Adrenal gland (tissue), 19 donors: ENCODE measurements at places on chromosomes 16 and 17. TPM values are rescaled to one million over a fixed set of nuclear protein-coding genes. Genes with fewer than 3 reads are reported as not detected.

The GPT2 gene
- total RNA-seq: 21.2 TPM

The MILR1 gene
- 17.9 TPM for total RNA-seq

The AOC2 gene
- 0.91 TPM for total RNA-seq

The ADAMTS18 gene
- total RNA-seq: not detected

The CCL2 gene
- total RNA-seq: 110 TPM

The TOP2A gene
- 6.2 TPM for total RNA-seq

The TRPV3 gene
- 0.61 TPM for total RNA-seq

The KRTAP1-1 gene
- total RNA-seq: not detected

The CPNE7 gene
- total RNA-seq: 0.36 TPM

The PLLP gene
- total RNA-seq: 1.3 TPM

The BCL6B gene
- total RNA-seq: 13.0 TPM

The ACSM5 gene
- 3.6 TPM for total RNA-seq

The MAP2K6 gene
- 6.2 TPM for total RNA-seq

The PTGES3L gene
- total RNA-seq: not detected

DNA sequence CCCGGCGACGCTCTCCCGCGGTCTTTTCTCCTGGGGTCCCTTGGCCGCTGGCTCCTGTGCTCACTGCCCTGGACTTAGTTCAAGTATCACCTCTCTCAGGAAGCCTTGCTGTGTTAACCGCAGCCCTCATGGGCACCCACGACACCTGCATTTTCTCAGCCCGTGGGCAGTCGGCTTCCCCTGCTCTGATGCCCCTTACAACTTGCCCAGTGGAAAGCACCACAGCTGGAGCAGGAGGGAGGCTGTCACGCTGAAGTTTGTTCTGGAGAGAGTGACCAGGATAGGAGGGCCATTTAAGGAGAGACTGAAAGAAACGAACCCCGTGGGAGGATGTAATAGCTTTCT, 395 bp downstream of the STXBP4 start:
- DNase-seq: peak; percentile 52

- DNase-seq: no peak
These were observed 123.1 kb downstream of the OR1D5 start for GRCh38 chr17:2940352-2940751.

DNA sequence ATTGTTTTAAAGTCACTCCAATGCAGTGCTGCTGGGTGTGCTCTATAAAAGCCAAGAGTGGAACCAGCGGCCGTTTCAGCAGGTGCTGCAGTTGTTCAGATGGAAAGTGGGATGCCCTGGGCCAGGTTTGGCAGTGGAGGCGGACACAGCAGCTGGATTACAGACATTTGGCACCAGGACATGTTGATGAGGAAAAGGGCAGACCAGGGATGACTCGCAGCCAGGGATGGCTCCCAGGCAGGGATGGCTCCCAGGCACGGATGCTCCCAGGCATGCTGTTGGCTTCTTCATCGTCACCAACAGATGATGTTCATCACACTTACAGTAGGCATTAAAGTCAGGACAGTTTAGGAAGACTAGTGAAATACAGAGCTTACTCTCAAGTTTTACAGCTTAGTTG, 10.0 kb downstream of the GAN start:
- DNase-seq: no peak

- DNase-seq: no peak
These were observed 157.6 kb upstream of the PLCG2 start for GRCh38 chr16:81621496-81621895.

DNA sequence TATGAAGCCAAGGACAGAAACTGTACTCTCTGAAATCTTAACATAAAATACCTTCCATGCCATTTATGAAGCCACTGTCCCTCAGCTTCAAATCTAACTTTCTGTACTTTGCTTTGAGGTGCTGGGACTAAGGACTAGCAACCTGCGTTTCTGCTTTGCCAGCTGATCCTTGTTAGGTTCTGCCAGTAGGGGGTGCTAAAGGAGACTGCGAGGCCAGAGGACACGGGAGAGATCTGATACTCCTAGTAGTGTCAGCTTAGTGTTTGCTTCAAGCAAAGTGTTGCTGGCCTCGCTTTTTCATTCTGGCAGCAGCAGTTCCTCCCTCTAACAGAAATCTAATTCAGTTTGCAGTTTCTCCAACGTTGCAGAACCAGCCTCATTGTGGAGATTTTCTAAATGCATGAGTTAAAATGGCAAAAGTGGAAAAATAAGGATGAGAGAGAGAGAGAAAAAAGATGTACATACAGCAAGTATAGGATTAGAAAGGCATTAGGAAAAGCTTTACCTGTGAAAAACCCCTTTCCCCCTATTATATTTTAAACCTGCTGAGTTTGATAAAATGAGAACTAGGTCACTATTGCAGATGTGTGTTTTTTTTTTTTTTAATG, 297.5 kb downstream of the CA10 start:
- DNase-seq: peak; percentile 43

GRCh38 chr16:84065536-84066132, 23.0 kb upstream of the SLC38A8 start:
- DNase-seq: peak; percentile 68

DNA sequence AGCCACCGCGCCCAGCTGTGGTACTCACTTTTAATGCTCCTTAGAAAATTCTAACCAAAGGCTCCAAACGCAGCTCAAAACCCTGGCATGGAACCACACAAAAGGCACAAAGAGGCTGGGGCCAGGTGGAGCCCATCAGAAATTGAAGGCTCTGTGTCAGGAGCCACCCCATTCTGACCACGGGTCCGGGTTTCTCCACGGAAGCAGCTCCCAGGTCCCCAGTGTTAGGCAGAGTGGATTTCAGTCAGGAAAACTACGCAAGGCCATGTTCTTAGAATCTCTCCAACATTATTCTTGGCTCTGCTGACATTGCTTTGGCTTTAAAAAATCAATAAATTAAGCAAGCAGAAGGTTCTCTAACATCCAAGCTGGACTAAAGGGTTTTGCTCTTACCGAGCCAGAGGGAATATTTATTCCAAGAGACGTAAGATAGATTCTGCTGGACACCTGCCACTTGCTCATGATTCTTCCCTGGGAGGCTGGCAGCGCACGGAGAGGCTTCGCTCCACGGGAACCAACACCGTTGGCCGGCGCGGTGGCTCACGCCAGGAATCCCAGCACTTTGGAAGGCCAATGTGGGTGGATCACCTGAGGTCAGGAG, 93.5 kb downstream of the NXN start:
- DNase-seq: peak; percentile 85

DNA sequence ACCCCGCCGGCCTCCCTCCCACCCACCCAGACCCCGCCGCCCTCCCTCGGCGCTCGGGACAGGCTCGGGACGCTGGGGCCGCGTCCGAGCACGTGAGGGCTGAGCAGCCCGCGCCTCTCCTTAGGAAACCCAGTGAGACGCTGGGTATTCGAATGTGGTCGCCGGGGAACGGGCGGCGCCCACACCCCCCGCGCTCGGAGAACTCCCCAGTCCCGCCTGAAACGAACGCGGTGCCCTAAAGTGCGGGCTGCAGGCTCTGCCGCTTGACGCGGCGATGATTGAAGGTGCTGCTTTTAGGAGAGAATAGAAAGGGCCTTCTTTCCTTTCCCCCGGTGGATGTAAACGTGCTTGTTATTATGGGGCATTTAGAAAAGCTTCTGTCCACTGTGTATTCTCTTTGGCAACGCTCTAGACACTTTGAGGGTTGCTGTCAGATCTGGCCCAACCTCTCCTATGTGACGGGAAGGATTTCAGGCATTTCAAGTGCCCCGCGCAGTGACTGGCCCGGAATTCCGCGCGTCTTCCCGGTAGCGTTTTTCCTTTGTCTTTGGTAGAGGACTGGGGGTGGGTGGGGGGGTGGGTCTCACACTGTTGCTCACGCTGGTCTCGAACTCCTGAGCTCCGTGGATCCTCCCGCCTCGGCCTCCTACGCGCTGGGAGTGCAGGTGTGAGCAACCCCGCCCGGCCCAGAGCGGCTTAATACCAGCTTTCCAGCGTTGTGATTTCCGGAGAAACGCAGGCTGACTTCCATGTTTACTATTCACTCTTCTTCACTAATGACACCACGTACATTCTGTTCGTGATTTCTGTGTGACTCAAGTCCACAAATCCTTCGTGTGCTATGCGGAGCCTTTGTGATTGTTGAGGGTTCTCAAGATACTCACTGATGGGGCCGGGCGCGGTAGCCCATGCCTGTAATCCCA, 21.8 kb upstream of the FOXK2 start:
- no peak for DNase-seq

DNA sequence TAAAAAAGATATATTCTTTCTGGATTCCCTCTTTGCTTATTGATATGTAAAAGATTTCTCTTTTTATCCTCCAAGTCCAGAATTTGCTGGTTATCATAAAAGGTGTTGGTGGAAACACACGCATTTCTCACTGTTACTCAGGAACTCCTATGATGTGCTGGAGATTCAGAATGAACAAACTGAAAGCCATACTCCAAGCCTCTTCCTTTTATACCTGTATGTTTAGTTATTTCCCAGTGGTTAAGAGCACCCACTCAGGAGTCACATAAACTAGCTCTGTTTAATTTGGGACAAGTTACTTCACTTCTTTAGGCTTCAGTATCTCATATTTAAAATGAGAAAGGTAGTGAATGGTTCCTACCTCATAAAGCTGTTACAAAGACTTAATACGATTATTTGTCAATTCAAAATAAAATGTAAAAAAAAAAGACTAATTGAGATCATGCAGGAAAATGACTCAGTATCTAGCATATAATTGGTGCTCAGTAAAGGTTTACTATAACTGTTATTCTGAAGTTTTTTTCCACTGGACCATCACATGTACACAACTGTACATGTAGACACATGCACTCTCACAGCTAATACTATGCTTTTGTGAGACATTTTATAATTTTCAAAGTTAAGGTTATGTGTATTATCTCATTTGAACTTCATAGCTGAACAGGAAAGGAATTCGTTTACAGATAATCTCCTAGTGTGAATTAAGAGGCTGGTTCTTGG, 47.1 kb downstream of the TNRC6C start:
- DNase-seq: no peak

GRCh38 chr17:16428098-16428882, 12.9 kb downstream of the TRPV2 start:
- DNase-seq: peak; percentile 67

DNA sequence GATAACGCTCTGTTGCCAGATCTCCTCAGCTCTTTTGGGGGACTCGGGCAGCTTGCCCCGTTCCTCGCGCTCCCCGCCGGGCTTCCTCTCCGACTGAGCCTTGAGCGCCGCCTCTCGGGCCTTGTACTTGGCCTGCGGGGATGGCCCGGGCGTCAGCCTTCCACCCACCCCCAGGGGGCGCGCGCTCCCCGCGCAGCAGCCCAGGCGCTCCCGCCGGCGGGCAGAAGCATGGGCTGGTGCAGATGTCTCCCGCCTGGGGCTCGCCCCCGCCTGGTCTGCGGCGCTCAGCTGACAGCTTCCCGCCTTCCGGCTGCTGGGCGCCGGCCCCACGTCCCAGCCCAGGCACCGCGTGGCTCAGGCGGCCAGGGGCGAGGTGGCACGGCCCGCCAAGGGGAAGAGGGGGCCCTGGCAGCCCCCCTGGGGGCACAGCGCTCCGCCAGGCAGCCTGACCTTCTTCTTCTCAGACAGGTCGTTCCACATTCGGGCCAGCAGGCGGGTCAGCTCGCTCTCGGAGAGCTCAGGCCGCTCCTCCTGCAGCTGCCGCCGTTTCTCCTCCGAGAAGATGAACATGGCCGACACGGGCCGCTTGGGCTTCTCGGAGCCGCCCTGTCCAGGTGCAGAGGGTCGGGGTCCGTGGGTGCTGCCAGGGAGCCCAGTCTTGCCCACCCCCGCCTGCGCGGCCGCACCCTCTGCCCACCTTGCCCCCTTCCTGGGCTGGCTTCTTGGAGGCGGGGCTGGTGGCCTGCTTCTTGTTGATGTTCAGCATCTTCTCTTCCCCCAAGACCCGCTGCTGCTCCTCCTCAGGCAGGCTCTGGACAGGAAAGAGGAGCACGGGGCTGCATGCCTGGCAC, 8.9 kb downstream of the UBTF start:
- DNase-seq: peak; percentile 92

GRCh38 chr16:86872833-86873232, 294.5 kb downstream of the FOXL1 start:
- no peak for DNase-seq

GRCh38 chr17:78624324-78625151, 47.3 kb upstream of the DNAH17 start:
- no peak for DNase-seq

DNA sequence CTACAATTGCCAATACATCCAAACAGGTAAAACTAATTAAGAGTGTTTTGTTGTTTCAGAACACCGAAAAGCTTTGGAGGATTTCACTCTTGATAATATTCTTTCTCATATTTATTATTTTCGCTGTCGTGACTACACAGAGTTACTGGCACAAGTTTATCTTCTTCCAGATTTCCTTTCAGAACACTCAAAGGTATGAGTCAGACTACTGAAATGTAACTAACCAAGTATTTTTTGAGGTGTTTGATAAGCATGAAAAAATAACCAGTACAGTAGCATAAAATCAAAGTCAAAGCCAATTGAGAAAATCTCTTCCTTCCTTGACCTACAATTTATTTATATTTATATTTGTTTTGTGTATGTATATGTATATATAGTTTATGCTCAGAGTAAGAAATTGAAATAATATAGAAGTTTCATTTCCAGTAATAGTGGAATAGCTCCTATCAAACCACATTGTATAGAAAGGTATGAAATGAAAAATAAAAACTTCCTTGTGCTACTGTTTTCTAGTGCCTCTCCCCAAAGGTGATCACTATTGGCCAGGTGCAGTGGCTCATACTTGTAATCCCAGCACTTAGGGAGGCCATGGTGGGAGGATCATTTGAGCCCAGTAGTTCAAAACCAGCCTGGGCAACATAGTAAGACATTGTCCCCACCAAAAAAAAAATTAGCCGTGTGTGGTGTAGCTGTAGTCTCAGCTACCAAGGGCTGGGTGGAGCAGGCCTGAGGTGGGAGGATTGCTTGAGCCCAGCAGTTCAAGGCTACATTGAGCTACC, 10.9 kb downstream of the RAD51C start:
- DNase-seq: peak; percentile 8

DNA sequence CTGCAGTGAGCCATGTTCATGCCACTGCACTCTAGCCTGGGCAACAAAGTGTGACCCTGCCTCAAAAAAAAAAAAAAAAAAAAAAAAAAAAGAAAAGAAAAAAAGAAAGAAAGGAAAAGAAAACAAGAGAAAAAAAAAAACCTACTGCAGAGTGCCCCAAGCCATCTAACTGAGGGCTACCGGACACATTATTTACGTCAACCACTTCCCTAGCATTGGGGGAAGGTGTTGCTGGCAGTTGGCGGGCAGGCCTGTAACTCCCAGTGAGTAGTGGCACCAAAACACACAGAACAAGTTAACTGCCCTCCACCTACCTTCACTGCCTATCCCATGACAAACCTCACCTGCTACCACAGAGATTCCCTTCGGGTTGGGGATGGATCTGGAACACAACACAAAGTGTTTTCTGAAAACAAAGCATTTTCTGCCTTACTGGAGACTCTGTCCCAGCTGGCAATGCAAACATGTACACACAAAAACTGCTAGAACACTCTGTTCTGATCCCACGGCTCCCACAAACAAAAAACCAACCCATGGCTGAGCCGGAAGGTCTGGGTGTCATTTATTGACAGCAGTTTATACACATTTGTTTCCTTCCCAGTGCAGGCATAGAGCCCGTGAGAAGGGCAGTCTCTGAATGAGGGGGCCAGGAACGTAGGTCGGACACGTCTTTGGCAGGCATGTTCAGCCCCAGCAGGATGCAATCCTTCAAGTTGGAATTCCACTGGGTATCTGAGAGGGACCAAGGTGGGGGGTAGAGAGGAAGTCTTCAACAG, 11.0 kb downstream of the PHB1 start:
- no peak for DNase-seq

- no peak for DNase-seq
These were observed 372 bp downstream of the CD300A start for GRCh38 chr17:74466828-74467184.

GRCh38 chr16:10511829-10512228, 68.6 kb downstream of the EMP2 start:
- no peak for DNase-seq

- no peak for DNase-seq
These were observed 72.3 kb upstream of the CORO6 start for GRCh38 chr17:29694918-29695563.
